ENCODE measurements at places on chromosomes 4 and X. TPM values are rescaled to one million over a fixed set of nuclear protein-coding genes. Genes with fewer than 3 reads are reported as not detected.

The FRMPD4 gene
- total RNA-seq: not detected

The XAGE2 gene
- total RNA-seq: not detected

DNA sequence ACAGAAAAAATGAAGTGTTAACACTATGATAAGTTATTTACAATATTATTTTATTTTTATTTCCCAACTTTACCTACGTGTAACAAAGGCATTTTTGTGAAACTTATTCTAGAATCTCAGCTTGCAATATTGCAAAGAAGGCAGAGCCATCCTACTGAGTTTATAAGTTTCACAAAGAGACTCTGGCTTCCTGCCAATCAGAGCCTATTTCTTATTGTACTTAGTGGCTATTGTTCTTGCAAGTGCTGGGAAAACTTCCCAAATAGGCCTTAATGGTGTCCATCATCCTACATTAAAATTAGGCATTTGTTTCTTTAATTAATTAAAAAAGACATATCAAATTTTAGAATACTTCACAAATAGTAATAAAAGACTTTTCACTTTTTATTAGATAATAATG lies 233.2 kb downstream of the EPHA5 start:
- H3K27ac ChIP-seq: no peak overlapping the region
- no peaks in the 10 kb centered on the region for H3K27me3 ChIP-seq
- no peaks in the 10 kb centered on the region for H3K4me1 ChIP-seq
- no peak for DNase-seq
- H3K36me3 ChIP-seq: no peaks in the 10 kb centered on the region
- no peak overlapping the region for H3K4me3 ChIP-seq

GRCh38 chrX:9953396-9953795 lies 13.8 kb upstream of the CLDN34 start:
- peaks cover 2% of the 10 kb centered on the region for H3K36me3 ChIP-seq
- H3K27ac ChIP-seq: no peak overlapping the region
- DNase-seq: no peak
- H3K4me1 ChIP-seq: no peaks in the 10 kb centered on the region
- no peak overlapping the region for H3K4me3 ChIP-seq
- H3K27me3 ChIP-seq: peaks cover 15% of the 10 kb centered on the region

DNA sequence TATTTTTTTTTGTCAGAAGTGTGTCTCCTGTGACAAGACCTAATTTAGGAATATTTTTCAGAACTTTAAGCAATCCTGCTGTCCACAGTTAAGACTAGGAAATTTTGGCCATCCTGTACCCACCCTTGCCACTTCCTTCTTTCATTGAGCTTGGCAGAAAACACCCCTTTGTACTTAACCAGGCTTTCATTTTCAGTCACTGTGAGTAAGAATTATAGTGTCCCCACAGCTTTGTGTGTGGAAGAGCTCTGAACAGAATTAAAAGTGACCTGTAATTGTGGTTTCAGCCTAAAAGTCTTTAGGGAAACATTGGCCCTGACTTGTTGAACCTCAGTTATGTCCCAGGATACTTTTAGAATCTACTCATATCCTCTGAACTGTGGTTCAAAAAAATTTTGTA lies 153.7 kb upstream of the BMP3 start:
- H3K36me3 ChIP-seq: no peaks in the 10 kb centered on the region
- H3K4me1 ChIP-seq: peaks cover 7% of the 10 kb centered on the region
- no peak overlapping the region for H3K4me3 ChIP-seq
- H3K27ac ChIP-seq: no peak overlapping the region
